ENCODE measurements at places on chromosomes 4 and X.

DNA sequence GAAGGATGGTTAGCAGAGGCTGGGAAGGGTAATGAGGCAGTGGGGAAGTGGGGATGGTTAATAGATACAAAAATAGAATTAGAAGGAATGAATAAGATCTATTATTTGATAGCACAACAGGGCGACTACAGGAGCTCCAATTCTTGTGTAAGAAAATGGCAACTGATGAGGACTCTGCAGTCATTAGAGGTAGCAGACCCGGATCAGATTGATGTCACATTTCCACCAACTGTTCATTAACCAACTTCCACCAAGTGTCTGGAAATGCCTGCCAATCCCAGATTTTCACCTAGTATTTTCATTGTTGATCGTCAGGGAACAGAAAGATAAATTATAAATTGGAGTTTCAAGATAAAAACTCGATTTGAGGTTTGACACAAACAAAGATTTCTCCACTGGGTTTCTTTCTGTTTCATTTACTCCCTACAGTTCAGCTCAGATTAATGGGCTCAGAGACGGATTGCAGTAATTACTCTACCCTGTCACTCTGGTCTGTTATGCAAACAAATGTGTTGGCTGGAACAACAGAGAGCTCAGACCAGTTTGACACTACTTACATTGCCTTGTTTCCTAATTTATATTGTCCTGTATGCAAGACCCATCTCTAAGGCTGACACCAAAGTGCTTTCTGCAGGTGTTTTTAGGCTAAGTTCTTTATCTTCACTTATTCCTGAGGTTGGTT is 909.2 kb upstream of the PRKX start:
- peak; percentile 21 for DNase-seq

DNA sequence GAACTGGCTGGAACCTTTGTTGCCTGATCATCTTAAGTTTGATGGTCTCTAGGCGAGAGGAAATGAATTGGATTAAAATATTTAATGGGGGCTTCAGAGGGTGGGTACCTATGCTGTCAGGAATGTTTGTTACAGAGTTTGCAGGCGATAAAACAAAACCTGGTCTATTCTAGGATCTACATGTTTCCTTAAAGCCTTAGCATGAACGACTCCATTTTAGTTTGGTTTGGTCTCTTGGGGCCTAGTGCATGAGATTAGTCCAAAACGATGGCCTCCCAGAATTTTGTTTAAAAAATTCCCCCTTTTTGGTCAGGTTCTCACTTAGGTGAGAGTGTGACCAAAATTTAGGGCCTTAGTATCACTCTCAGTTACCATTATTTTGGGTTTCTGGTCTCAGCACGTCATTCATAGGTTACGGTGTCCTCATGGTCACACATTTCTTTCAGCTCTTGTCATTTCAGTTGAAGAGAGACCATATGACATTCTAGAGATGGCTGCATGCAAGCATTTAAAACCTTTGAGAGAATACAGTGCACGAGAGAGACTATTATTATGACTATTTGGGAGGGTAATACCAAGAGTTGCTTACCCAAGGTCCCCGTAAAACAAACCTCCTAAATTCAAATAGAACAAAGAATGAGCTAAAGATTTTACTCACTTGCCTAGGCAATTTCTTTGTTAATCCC is 13.8 kb downstream of the MOB1B start:
- DNase-seq = no peak

GRCh38 chr4:185143601-185143969 is 519 bp downstream of the SLC25A4 start:
- DNase-seq = peak; percentile 9

DNA sequence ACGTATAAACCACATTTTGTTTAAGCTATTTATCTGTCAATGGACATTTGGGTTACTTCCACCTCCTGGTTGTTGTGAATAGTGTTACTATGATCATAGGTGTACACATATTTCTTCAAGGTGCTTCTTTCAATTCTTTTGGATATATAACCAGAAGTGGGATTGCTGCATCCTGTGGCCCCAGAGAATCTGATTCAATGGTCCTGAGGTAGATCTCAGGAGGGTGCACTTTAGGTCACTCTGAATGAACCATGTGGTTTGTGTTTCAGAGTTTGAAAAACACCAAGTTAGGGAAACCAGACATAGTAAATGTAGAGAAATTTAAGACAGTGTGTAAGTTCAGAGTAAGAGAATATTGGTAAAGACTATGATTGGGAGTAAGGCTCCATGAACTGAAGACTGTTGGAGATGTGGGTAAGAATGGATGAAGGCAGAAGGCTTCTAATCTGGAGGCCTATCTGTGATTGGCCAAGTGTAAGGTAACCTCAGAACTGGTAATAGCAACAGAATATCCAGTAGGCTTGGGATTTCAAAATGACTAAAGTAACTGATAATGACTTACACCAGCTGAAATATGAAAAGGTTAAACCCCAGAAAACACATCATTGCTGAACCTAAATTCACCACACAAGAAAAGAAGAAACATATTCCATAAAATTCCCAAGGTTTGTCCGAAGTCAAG is 236.9 kb downstream of the CAMK2D start:
- DNase-seq = no peak

- DNase-seq = no peak
These were observed 57.1 kb downstream of the FREM3 start for GRCh38 chr4:143643399-143643798.

GRCh38 chrX:67555578-67556203 is 11.9 kb downstream of the AR start:
- no peak for DNase-seq

DNA sequence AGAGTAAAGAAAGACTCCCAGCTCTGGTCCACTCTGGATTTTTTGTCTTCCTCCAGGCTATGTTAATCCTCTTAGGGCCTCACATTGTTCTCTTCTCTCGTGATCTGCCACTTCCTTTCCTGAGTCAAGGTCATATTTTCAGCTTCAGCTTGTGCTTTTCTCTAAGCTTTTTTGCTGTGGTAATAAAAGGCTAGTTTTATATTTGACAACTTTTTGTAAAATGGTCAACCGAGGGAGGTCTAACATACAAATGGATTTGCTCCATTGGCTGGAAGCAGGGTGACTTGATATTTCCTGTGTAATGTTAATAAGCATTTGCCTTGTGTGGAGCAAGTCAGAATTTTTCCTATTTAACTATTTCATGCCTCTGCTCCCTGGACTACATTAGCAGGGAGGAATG is 239.7 kb downstream of the RAB28 start:
- DNase-seq = no peak

DNA sequence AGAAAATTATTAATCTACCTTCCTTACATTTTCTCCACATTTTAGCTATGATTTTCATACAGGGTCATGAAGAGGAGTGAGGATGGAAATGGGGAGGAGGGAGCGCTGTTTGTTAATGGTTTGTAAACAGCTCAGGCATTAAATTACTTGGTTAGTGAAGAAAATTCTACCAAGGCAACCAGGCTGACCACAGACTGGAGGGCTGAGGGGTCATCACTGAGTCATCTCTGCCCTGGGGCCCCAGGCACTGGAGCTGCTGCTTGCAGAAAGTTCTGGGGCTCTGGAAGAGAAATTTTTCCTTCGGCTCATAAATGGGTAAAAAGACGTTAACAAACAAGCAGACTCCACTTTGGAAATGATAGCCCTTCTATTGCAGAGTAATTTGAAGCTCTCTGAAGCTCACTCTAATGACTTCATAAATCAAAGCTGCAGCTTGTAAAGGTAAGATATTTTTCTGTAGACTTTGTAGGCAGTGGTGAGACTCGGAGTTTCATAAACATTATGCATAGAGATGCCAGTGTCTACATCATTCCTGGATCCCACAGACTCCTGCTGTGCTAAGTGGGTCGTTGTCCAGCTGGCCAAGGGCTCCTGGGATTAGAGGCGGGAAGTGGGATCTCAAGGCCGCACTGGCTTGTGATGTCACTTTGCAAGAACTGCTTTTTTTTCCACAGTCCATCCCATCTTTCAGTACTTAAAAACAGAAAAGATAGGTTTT is 159.6 kb downstream of the PTTG2 start:
- no peak for DNase-seq

DNA sequence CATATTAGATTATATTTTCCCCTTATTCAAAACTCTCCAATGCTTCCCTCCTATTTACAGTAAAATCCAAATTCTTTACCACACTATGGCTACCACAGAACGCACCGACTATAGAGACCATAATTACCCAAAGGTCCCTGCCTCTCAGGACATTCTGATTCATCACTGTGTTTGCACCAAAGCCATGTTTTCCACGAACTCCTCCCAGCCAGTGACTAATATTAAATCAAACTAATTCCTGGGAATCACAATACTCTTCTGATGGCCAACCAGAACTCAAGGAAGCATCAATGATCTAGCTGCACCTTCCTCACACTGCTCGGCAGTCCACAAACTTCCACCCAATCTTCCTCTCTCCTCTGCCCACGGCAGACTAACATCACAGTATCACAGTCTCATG is 24.2 kb upstream of the EDNRA start:
- DNase-seq = no peak

- no peak for DNase-seq
These were observed 441.7 kb upstream of the SLIT2 start for GRCh38 chr4:19809989-19810388.

- DNase-seq = no peak
These were observed 26.6 kb downstream of the ZRSR2 start for GRCh38 chrX:15816886-15817285.

GRCh38 chr4:112386071-112386470 is 88.9 kb downstream of the ALPK1 start:
- DNase-seq = no peak

GRCh38 chr4:36123906-36124305 is 120.4 kb downstream of the ARAP2 start:
- DNase-seq = no peak

- no peak for DNase-seq
These were observed 26.6 kb downstream of the SNX25 start for GRCh38 chr4:185235843-185236503.

- no peak for DNase-seq
These were observed 735.8 kb downstream of the RPA4 start for GRCh38 chrX:97619499-97619898.

- no peak for DNase-seq
These were observed 3.0 kb downstream of the RAP2C start for GRCh38 chrX:132216283-132216682.

- no peak for DNase-seq
These were observed 17.4 kb upstream of the UBA1 start for GRCh38 chrX:47176101-47176740.

DNA sequence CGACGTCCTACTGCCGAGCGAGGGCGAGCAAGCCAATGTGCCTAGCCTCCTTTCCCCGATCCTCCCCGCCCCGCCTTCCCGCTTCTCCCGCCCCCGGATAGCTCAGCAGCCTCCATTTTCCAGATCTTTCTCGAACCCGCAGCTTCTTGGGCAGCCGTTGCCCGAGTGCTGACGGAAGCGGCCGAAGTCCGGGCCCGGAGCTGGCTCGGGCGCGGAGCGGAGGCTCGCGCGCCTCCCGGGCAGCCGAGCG is 172 bp upstream of the HSPA4L start:
- no peak for DNase-seq

- DNase-seq = no peak
These were observed 150.8 kb downstream of the AFAP1 start for GRCh38 chr4:7788694-7789425.

DNA sequence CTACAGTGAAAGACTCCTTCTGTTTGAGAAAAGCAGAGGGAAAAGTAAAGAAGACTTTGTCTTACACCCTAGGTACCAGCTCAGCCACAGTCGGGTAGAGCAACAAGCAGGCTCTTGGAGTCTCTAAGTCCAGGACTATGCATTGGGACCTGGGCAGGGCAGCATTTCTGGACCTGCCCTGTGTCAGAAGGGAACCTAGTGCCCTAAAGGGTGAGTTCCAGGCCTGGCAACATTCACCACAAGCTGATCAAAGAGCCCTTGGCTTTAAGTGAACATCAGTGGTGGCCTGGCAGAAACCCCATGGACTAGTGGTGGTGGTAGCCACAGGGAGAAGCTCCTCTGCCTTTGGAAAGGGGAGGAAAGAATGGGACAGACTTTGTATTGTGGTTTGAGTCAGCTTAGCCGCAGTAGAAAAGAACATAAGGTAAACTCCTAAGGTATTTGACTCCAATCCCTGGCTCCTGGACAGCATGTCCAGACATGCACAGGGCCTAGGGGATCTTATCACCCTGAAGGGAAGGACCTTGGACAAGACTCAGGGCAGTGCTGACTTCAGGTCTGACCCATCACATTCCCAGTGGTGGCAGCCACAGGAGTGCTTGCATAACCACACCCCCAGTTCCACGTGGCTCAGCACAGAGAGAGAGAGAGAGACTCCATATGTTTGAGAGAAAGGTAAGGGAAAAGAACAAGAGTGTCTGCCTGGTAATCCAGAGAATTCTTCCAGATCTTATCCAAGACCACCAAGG is 32.6 kb downstream of the CCDC158 start:
- no peak for DNase-seq

DNA sequence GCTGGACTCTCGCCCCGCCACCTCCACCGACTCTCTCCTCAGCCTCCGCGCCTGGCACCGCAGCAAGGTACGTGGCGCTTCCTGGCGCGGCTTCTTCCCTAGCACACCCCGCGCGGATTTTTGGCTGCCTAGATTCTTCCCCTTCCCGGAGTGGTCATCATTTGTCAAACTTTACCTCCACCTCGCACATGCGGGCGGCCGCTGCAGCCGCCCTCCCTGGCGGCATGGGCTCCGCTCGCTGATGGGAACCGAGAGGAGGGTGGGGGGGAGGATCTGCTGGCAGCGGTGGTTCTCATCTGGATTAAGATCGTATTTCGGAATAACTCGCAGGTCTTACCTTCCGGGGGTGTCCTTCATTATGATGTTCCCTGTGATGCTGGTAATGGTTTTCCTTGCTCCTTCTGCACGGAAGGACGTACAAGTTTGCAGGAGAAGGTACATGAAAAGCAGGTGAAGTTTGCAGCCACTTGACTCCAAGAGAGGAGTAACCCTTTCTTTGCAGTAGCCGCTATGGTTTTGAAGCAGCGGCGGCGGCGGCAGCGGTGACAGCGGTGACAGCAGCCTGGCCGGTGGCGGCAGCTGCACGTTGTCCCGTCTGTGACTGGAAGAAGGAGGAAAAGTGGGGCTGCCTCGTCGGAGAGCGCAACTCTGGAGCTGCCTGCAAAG is 2183.9 kb upstream of the TENM3 start:
- peak; percentile 73 for DNase-seq

- DNase-seq = no peak
These were observed 7.9 kb downstream of the CXCL6 start for GRCh38 chr4:73844345-73844744.

GRCh38 chr4:6727943-6728250 is 11.9 kb downstream of the BLOC1S4 start:
- no peak for DNase-seq

DNA sequence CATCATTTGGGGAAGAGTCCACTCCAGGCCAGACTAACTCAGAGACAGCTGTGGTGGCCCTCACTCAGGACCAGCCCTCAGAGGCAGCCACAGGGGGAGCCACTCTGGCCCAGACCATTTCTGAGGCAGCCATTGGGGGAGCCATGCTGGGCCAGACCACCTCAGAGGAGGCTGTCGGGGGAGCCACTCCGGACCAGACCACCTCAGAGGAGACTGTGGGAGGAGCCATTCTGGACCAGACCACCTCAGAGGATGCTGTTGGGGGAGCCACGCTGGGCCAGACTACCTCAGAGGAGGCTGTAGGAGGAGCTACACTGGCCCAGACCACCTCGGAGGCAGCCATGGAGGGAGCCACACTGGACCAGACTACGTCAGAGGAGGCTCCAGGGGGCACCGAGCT is 3.3 kb upstream of the ERAS start:
- DNase-seq = no peak

- DNase-seq = no peak
These were observed 308.5 kb upstream of the AADAT start for GRCh38 chr4:170398218-170398617.

- DNase-seq = no peak
These were observed 507.0 kb upstream of the PABPC4L start for GRCh38 chr4:134708616-134709015.

- DNase-seq = no peak
These were observed 37.6 kb upstream of the HPGD start for GRCh38 chr4:174559894-174560293.

- no peak for DNase-seq
These were observed 60.5 kb upstream of the TRIM2 start for GRCh38 chr4:153143527-153144348.

All from NCI-H748 treated with DMSO at 0.1 percent for 48 hours (cell line).